Ureter (tissue), 1 donor: ENCODE measurements at places on chromosomes 5 and 9.

DNA sequence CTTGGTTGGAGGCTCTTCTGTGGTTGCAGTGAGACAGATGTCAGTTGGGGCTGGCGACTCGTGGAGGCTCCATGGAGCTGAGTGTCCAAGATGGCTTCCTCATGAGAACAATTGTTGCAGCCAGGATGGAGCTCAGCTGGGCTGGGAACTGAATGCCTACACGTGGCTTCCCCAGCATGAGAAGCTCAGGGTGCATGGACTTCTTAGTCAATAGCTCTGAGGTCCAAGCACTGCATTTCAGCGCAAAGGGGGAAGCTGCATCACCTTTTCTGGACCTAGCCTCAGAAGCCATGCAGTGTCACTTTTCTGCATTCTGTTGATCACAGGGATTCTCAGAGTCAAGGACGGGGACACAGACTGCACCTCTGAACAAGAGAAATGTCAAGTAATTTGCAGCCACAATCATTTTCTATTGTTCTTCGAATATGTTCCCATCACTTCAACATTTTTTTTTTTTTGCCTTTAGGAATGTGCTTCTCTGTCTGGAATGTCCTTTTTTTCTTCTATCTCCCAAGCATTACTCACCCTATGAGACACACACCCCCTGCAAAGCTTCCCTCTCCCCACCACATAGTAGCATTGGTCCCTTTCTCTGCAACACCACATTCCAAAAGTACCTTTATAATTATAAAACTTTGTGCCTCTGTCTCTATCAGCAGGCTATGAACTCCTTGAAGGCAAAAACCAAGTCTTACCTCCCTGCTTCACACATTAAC lies 57.5 kb upstream of the STK32A start:
- no peak for DNase-seq

- DNase-seq, result no peak
Measured at GRCh38 chr9:73219985-73220626, 68.4 kb downstream of the ANXA1 start.

DNA sequence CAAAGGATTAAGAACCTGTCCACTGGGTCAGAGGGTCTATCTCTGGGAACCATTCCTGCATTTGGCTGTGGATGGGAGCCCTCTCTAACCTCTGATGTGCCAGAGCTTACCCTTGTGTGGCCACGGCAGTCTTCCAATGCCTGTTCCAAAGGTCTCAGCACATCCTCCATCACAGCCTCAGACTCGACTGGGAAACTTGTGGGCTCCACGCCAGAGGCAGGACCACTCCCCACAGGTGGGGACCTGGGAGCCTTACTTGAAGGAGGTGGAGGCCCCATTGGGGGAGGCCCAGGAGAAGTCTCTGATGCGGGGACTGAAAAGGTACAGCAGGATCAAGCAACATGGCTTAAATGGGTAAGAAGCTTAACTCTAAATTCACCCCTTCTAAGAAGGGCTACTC lies 4.4 kb downstream of the EIF4EBP3 start:
- no peak for DNase-seq

- no peak for DNase-seq
Measured at GRCh38 chr5:72347801-72348308, 27.7 kb downstream of the PTCD2 start.

DNA sequence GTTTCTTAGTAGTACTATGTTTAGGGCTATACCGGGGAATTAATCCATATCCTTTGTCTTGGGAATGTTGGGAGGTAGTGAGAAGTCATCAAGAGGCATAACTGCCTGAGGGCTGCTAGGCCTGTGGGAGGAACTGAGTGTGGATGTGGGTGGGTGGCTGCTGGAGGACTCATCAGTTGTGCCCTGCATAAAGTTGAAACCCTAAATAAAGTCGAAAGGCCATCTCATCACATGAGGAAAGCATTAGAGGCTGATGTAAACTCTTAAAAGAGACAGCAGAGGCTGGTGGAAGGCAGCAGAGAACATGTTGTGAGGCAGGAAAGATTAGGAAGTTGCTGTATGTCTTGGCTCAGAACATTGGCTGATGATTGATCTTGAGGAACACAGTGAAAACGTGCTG lies 143.8 kb downstream of the MAST4 start:
- no peak for DNase-seq

GRCh38 chr9:27019589-27019988 lies 14.1 kb upstream of the LRRC19 start:
- no peak for DNase-seq
